ENCODE measurements at places on chromosomes 2 and 18.

GRCh38 chr2:100248044-100248330 lies 74.3 kb downstream of the LONRF2 start:
- DNase-seq: no peak

GRCh38 chr2:45114221-45114955 lies 105.1 kb upstream of the SIX2 start:
- no peak for DNase-seq

- no peak for DNase-seq
These were observed 79.9 kb downstream of the PARD3B start for GRCh38 chr2:204625135-204625534.

DNA sequence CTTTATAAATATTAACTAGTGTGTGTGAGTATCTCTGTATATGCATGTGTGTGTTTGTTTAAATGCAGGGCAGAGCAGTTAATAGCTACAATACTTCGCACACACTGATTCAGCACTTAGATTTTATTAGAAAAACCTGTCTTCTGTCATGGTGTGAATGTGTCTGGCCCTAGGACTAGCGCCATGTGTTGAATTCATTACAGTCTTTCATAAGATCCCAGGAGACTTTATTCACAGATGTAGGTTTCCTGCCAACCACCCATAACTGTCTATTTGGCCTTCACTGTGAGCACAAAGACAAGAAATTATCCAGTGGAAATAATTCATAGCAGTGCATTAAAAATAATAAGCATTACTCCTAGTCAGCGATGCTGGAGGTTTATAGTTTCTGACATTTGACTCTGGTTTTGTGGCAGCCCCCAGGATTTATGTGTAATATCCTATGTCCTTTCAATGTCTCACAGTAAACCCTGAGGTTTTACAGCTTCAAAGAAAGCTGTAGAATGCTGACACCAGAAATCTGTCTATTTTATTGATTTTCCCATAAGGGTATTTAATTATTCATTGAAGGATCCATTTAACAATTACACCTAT lies 93.9 kb downstream of the ZNF804A start:
- peak; percentile 59 for DNase-seq

DNA sequence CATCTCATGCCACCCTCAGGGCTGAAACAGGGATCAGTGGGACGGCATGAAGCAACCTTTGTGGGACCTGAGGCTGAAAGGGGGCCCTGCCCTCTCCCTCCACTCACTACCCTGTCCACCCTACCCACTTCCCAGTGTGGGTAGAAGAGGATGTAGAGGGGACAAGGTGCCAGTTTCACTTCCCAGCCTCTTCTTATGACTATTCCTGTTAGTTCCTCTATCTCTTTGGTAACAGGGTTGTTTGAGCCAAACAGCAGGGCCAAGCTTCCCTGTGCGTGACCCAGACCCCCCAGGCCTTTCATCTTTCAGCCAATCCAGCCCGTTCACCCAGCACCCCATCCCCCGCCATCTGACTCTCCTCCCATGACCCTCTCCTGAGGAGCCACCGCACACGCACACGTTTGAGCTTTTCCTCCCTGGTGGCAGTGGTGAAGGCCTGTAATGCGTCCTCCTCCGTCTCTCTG lies 82.3 kb downstream of the STPG4 start:
- no peak for DNase-seq

DNA sequence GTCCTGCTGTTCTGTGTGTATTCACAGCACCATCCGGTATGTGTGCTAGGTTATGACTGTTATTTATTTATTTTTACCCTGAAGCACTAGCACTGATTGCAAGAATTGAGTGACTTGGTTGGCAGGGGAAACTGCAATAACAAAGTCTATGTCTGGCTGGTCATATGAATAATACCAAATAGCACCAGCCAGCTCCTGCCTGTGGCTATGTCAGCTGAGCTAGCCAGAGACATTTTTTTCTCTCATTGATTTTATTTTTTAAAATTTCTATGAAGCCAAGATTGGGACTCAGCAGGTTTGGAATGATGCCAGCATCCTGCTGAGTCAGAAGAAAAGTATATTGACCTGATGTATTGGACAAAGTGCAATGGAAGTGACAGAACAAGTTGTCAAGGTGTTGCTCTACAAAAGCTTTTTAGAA lies 188.5 kb upstream of the CDH2 start:
- DNase-seq: peak; percentile 38

GRCh38 chr2:128273469-128274081 lies 45.1 kb downstream of the HS6ST1 start:
- DNase-seq: no peak

GRCh38 chr2:72983500-72984161 lies 66.3 kb downstream of the EMX1 start:
- DNase-seq: no peak

GRCh38 chr2:100611079-100612029 lies 48.6 kb downstream of the PDCL3 start:
- no peak for DNase-seq

DNA sequence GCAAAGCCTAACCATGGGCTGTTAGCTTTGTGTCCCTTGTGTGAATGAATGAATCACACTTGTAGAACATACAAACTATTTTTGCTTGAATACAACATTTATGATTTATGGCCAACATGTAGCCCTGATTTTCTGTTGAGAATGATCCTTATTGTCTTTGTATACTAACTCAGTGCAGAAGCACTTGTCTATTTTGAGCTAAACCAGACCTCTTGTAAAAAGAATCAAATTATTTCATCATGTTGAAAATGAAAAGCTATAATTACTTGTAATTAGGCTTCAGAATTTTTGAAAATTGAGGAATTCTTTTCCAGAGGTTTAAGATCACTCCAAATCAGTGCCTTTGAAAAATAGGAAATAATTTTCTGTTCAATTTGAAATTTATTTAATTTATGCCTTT lies 85.9 kb downstream of the ZNF407 start:
- no peak for DNase-seq

GRCh38 chr18:58095655-58096054 lies 51.6 kb downstream of the NEDD4L start:
- no peak for DNase-seq

DNA sequence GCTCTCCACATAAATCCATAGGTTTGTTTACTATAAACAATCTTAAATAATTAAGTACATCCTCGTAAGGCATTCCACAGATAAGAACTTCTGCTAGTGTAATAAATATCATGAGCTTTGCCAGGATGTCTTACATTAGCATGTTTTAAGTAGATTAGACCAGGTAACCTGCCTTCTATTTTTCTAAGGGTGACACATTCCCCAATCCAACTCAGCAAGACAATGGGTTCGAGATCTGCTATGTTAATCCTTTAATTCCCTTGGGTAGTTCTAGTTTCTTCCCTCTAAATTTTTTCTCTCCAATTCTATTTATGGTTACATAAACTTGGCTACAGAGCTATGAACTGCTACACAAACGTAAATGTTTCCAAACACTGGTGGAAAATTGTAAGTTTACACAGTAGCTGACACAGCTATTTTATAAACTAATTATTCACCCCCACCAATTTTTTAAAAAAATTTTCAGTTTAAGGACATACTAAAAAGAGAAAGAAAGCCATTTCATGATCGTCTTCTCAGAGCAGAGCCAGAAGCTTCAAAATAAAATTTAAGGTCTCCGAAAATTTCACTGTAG lies 386.5 kb upstream of the SLC39A10 start:
- DNase-seq: no peak

GRCh38 chr2:210768329-210768910 lies 212.0 kb downstream of the CPS1 start:
- DNase-seq: no peak

DNA sequence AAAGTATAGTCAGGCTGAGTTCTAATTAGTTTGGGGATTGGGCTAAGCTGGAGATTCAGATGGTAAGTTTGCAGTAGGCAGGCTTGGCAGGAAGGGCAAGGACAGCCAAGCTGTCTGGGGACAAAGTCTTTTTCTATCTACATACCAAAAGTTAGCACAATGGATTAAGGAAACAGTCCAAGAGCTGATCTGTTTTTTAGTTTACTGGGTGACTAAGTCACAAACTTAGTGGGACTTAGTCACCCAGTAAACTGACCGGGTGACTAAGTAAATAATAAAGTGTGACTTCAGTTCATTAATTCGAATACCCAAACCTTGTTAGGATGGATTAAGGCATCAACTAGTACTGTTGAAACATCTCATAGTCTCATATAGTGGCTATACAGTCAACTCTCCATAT lies 1386.0 kb upstream of the CELF4 start:
- DNase-seq: no peak

- no peak for DNase-seq
These were observed 116.5 kb downstream of the ATP9B start for GRCh38 chr18:79185648-79186047.

- no peak for DNase-seq
These were observed 558 bp upstream of the GAREM2 start for GRCh38 chr2:26172189-26172870.

GRCh38 chr2:173122936-173123335 lies 47.3 kb downstream of the MAP3K20 start:
- peak; percentile 59 for DNase-seq

- DNase-seq: no peak
These were observed 283.5 kb downstream of the LRATD1 start for GRCh38 chr2:14915983-14916382.

DNA sequence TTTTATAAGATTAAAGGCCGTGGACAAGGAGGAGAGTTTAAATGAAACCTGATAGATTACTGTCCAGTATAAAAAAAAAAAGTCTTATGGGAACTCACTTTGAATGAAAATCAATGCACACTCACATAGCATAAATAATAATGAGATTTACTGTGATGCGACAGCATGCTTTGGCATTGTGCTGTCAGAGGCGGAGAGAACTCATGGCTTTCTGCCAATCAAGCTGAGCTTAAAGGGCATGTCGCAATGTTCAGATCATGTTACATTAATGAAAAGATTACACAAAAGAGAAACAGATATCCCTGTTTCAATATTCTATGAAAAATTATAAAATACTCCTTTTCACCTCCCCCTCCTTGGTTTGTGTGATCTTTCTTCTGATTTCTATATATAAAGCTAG lies 310.8 kb downstream of the ERBB4 start:
- peak; percentile 87 for DNase-seq

DNA sequence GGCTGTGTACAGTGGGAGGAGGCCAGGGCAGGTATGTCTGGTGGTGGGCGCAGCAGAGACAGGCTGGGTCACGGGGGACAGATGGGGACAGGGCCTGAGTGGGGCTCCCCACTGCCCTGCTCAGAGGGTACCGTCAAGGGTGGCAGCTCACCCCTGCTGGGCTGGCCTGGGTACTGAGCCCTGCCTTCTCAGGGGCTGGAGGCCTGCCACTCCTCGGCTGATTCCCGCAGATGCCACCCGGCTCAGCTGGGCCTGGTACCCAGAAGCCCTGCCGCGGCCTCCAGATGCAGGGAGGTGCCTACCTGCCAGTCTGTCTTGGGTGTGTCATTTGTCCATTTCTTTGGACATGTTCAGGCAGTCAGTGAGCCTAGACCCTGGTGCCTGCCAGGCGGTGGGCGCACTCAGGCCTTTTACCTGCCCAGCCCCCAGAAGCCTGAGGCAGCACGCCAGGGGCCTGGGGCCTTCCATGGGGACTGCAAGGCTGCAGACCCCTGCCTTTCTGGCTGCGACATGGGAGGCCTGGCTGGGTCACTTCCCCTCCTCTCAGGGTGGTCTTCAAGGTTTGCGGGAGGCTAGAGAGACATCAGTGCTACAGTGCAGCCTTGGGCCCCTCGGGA lies 3.3 kb downstream of the SNORC start:
- no peak for DNase-seq

GRCh38 chr2:188668017-188668680 lies 306.0 kb upstream of the COL3A1 start:
- DNase-seq: peak; percentile 85

DNA sequence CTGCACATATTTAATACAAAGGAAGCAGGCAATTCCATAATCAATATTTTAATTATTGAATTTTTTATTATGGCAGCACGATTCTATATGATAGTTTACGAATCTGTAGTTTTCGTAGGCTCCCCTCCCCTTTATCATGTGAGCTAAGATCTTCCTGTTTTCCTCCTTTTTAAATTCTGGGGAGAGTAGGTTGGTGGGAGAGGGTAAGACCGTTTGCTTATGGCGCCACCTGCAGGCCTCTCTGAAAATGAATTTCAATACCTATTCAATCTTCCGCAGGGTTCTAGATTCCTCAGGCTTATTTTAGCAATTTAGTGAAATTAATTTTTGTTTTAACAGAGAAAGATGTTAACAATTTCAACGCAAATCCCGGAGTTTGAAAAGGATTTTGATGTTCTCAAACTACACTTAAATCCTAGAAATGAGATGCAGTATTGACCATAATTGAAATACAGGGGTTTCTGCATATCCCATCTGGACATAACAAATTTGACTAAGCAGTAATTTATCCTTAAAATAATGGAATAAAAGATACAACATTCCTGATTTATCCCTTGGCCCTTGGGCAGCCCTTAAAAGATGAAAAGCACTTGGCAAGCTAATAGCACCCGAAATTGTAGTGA lies 12.8 kb upstream of the GBX2 start:
- DNase-seq: peak; percentile 72

DNA sequence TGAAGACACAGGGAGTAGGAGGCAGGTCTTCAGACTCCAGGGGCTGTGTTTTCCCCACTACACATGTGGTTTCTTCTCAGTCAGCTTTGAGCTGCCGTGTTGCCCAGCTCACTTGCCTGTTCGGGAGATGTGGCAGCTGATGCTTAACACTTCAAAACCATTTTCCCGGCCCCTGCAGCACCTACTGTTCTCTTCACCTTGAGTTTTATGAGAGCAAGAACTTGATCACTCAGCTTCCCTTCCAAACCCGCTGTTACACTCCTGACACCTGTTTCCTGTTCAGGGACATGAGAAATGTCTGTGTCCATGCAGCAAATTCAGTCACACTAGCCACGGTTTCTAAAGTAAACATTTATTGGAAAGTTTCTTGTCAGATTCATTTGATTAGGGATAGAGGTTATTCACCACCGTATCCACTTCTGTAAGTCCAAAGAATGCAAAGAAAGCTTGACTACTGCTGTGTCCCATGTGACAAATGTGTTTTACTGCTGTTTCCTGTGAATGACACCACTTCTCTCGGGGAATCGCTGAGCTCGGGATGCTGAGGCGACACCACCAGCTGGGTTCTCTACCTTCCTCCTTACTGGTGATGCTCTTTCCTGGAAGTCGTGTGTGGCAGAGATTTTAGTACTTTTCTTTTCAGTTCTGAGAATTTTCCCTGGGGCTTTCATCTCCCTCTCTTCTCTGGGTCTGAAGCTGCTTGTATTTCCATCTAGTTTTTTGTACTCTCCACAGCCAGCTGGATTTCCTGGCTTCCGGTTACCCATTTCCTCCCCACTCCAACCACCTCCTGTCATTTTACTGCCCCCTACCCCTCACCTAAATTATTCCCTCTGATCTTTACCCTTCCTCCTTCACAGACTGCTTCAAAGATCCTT lies 91.7 kb downstream of the KLF7 start:
- DNase-seq: peak; percentile 27

GRCh38 chr2:1647417-1648240 lies 96.7 kb downstream of the PXDN start:
- DNase-seq: no peak

GRCh38 chr18:24413148-24413547 lies 13.3 kb upstream of the IMPACT start:
- no peak for DNase-seq

GRCh38 chr2:241218131-241219029 lies 29.9 kb downstream of the ANO7 start:
- DNase-seq: peak; percentile 40

Measured in fibroblast of skin of right biceps (primary cell).